ENCODE measurements at places on chromosomes 2 and 18.

DNA sequence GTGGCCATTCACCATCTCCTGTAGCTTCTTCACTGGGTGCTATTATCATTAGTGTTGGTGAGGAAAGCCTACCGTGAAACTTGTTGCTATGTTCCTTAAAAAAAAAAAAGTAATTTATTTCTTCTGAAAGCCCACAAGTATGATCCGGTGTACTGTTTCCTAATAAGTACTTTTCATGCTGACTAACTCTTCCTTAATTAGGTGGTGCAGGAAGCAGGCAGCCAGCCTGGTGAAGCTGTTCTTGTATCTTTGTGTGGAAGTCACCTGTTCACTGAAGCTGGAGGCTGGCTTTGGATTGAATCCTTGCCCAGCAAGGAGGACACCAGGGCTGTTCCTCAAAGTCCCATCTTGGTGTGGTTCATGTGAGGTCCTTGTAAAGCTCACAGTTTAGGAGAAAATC lies 321.7 kb upstream of the THSD7B start:
- DNase-seq: no peak

DNA sequence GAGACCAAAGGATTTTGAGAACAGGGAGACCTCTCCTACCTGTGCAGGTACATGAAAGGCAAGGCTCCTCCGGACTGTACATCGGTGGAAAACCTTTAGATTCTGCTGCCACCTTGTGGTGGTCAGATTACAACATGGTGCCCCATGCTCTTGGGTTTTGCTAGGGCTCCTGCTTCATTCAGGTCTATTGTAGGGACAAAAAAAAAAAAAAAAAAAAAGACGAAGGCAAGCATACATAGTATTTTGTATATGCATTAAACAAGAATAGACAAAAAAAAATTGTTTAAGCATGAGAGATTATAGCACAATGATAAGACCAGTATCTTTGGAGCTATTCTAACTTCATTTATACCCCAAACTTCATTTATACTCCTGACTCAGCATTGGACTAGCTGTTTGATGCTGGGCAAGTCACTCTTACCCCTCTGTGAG lies 27.4 kb upstream of the SPR start:
- peak; percentile 83 for DNase-seq

DNA sequence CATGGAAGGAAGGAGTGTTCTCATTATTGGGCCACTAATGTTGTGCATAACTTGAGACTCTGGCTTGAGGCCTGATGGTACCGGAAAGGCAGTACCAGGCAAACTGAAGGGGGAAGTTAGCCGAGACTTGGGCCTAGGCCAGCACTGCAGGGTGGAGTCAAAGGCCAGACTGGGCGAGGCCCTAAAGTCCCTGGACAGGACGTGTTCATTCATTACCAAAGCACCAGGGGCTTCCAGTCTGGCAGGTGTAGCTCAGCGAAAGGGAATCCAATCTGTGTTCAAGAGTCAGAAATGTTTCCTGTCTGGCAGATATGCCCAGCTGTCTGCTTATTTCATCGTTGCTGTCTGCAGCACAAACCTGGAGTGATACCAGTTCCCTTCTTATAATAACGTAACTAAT lies 4.7 kb upstream of the ITSN2 start:
- peak; percentile 48 for DNase-seq

DNA sequence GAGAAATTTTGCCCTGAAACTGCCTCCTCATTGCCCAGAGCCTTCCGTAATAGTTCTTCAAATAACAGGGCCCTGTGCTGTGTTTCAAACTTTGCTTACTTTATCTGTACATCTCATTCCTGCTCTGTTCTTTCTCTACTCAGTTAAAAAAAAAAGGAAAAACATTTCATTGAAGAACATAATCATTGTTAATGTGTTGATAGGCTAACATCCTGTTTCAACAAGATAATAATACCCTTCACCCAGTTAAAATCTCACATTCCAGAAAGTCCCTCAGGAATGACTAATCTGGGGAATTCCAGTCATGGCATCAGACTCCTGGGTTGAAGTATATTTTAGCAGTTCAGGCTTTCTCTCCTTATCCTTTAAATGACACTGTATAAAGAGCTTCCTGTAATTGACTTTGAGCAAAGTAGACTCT lies 45.6 kb upstream of the ITGAV start:
- no peak for DNase-seq

DNA sequence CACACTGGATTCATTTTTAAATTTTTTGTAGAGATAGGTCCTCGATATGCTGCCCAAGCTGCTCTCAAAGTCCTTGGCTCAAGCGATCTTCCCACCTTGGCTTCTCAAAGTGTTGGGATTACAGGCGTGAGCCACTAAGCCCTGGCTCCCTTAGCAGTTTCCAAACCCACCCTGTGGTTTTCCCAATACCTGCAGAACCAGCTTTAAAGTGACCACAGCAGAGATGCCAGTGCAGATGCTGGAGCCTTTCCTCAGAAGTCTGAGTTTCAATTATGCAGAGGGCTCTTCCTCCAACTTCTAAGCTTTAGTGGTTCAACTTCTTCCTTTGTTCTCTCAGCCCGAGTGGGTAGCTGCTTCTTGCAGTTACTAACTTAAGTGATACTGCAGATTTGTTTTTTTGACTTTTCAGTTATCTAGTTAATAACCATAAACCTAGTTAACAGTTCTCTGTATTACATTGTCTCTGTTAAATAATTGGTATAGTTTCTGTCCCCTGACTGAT lies 8.1 kb upstream of the HAAO start:
- no peak for DNase-seq

DNA sequence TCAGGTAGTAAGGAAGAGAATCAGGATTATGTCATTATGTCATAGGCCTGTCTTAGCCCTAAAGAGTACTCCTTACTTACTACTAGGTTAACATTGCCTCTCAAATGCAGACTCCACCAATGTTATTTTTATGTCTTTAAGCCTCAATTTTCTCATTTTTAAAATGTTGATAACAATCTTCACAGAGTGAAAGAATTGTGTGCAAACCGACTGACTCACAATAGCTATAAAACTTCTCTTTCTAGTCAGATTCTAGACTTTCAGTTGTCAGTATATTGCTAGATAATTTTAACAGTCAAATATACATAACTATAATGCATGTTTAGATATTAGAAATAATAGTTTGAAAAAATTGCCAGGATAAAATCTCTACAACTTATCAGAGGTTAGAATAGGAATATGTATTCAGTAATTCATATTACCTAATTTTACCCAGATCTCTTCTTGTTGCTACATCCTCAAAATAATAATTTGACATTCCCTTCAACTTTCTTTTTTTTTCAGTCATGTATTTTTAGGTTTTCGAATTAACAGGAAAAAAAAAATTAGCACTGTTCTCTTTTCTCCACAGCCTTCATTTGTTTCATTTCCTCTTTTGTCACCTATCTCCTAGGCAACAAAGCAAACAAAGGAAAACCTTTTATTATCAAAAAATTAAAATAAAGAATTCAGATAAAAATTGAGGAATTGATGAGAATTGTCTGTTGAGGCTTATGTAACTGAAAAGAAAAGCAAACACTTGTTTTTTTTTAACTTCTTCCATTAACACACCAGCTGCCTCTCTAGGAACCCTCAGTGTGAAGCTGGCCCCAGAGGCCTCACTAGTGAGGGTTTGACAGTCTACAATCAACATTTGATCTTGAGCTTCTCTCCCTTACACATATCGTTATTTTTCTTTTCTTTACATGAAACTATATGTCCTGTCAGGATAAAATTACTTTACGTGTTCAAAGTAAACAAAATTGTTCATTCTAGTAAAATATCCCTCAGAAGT lies 279.0 kb downstream of the CALCRL start:
- DNase-seq: no peak

DNA sequence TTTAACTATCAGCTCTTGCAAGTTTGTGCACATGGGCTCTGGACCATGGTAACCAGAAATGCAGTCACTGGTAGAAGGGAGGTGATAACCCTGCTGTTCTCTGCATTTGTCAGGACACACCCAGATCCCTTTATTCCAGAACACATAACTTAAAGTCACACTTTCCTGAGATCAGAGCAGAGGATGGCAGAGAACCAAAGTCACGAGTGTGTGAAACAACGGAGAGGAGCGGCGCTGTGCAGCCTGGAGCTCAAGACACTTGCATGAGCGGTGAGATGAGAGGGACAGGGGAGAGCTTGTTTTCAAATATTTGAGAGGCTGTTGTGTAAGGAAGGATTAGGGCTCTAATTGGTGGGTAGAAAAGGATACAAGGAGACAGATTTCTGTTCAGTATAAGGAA lies 43.3 kb upstream of the AAK1 start:
- DNase-seq: no peak

DNA sequence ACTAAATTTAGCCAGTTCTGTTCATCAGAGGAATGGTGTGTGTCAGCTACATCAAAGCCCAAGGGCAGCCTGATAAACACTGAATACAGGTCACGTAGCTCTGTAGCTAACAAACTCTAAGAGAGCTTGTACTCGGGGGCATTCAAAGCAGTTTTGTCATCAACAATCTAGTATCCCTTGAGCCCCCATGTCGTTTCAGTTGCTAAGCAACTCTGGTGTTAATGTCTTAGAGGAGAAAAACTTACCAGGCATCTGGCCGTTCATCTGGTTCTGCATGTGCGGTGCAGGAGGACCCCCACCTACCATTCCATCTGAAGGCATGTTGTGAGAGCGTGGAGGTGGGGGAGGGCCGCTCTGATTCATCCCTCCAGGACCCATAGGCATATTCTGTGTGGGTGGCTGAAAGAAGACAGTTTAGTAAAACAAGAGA lies 33.1 kb downstream of the SS18 start:
- DNase-seq: no peak

GRCh38 chr2:64093341-64093740 lies 50.9 kb downstream of the PELI1 start:
- no peak for DNase-seq

GRCh38 chr18:4068552-4069158 lies 386.5 kb downstream of the DLGAP1 start:
- DNase-seq: no peak

DNA sequence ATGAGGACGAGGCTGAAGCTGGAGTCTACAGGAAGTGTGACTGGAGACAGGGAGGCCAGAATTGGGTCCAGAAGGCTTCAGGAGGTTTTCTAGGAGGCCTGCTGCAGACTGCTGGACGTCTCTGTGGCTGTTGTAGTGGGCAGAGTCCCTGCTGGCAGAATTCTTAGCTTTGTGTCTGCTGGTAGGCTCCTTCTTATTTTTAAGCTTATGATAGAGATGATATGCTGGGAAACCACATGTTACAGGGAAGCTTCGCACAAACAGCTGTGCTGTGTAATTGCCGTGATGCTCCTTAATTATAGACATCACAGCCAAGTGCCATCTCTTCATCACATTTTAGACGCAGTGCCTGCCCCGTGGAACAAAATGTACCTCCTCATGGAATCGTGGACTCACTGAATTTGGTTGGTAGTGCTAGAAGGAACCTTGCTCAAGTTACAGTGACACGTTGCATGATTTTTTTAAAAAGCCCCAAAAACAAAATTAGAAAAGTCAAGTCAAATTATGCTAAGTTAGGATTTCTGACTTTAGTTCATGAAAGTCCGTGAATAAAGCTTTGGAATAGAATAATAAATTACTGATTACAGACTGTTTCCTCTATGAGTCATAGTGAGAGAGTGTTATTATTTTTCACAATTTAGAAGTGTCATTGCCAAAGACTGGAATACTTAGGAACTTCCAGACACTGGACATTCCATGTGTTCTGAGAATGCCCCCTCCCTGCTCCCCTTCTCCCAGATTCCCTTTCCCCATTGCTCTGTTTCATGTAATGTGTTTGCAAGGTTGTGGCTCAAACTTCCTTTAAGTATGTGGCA lies 144.1 kb downstream of the FHOD3 start:
- no peak for DNase-seq

- DNase-seq: no peak
Observed at GRCh38 chr2:220373878-220374277, 746.4 kb downstream of the SLC4A3 start.

DNA sequence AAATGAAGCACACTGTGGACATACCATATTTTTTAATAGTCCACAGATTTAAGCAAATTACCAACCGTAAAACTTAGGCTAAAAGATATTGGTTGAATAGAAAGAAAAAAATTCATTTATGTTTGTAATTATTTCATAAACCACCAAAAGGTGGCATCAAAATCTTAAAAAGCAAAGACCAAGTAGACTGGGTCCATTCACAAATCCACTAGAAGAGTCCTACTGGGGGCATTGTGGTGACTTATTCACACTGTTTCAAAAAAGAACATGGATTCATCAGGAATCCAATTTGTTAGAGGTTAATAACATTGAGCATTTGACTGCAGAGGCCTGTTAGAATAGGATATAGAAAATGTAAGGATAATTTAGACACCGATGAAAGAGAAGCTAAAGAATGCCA lies 194.9 kb upstream of the KYNU start:
- no peak for DNase-seq

DNA sequence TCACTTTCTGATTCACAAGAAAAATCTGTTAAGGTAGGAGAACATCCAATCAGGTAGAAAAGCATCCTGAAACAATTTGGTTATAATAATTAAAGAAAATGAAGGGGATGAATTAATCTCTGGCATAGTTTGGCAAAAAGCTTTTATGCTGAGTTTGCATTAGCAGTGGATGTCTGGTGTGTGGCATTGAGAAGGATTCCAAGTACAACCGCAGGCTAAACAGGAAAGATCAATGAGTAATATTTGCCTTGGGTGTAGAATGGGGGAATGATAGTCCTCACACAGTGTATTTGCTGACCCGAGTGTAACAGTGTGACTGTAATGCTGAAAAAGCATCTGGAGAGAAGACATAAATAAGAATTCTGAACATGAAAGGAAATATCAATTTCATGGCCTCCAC lies 68.3 kb upstream of the SESTD1 start:
- DNase-seq: no peak

DNA sequence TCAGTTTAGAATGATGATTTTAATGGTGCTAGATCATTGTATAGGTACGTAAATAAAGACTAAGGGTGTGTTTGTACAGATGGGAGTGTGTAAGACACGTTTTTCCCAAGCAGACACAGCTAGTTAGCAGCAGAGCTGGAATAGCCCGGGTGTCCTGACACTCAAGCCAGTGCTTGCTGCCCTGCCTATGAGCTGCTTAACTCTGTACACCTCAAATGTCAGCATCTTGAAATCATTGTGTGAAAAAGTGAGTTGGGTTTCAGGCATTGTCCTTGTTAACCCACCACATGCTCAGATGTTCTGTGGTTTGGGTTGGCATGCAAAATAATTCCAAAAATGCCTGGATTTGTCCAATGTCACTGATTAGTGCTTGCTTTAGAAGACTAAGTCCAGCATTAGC lies 13.0 kb upstream of the TET3 start:
- DNase-seq: no peak

GRCh38 chr2:60634438-60634837 lies 81.0 kb upstream of the BCL11A start:
- DNase-seq: no peak

- no peak for DNase-seq
Observed at GRCh38 chr2:187338679-187339121, 109.4 kb downstream of the CALCRL start.

GRCh38 chr2:233100192-233100998 lies 40.3 kb downstream of the INPP5D start:
- DNase-seq: no peak

DNA sequence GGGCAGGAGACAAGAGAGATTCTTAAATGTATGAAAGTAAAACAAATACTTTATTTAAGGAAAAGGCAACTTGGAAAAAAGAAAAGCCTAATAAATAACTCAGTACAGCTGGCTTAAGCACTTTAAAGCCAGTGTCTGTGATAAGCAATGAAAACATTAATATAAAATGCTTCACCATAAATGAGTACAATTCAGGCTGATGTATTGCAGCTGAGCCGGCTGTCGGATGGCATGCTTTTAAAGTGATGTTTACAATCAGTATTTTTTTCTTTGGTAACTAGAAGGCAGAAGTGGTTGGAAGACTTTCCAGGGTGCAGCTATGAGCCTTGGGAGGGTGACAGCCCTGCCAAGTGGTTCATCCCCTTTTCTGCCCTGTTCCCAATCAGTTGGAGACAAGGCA lies 58.7 kb upstream of the CELF4 start:
- DNase-seq: no peak
